ENCODE measurements at places on chromosomes 1 and 21.

DNA sequence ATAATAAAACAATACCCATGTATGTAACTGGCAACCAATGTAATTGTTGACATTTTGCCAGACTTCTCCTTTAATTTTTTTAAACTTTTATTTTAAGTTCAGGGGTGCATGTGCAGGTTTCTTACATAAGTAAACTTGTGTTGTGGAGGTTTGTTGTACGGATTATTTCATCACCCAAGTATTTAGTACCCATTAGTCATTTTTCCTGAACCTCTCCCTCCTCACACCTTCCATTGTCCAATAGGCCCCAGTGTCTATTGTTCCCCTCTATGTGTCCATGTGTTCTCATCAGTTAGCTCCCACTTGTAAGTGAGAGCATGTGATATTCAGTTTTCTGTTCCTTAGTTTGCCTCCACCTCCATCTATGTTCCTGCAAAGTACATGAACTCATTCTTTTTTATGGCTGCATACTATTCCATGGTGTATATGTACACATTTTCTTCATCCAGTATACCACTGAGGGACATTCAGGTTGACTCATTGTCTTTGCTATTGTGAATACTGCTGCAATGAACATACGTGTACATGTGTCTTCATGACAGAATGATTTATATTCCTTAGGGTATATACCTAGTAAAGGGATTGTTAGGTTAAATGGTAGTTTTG is 6.7 kb downstream of the DEPDC1 start:
- DNase-seq: no peak

GRCh38 chr1:234730770-234731568 is 121.0 kb upstream of the IRF2BP2 start:
- no peak for DNase-seq

DNA sequence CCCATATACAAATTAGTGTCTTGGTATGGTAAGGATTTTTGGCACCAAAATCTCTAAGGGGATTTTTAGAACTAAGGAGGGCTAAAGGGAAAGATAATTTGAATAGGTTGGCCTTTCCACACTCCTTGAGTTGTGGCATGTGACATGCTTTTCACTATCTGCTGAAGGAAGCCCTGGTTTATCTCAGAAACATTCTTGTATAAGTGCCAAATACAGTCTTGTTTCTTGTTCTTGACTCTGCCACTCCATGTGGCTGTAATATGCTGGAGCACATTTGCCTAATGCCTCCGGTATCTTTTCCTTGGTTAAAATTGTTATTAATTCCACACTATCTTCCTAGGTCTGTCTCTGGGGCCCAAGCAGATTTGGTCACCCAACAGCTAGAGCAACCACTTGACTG is 457.0 kb downstream of the USP25 start:
- DNase-seq: no peak

GRCh38 chr1:61539720-61540462 is 185.1 kb downstream of the TM2D1 start:
- DNase-seq: no peak

DNA sequence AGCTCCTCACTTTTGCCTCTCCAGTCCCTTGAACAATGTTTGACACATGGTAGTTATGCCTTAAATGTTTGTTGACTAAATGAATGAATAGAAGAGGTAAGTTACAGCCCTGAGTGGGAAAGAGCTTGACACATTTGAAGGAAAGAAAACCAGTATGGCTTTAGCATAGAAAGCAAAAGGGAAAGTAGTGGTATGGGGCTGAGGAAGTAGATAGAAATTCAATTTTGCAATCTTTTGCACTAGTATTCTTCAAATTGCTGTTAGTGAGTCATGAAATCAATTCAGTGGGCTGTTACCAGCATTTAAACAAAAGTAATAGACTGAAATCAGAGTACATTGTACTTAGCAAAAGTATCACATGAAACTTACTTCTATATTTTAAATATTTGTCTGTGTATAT is 21.1 kb downstream of the PLA2G4A start:
- DNase-seq: no peak

- no peak for DNase-seq
Measured at GRCh38 chr1:203183828-203184227, 2.7 kb downstream of the CHI3L1 start.

DNA sequence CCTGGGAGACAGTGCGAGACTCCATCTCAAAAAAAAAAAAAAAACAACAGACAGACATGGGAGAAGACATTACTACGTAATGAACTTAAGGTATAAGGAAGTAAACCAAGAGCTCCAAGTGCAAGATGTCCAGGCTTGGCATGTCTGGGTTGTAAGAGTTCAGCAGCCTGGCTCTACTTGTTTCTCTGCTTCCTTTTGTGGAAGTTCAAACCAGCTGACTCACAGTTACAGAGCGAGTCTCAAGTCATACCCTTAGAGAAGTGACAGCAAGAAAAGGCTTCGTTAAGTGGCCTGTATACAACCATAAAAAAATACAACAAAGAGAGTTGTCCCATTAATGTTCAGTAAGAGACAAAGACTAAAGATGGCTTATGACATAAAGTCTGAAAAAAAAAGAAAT is 1.3 kb downstream of the RIT1 start:
- no peak for DNase-seq

DNA sequence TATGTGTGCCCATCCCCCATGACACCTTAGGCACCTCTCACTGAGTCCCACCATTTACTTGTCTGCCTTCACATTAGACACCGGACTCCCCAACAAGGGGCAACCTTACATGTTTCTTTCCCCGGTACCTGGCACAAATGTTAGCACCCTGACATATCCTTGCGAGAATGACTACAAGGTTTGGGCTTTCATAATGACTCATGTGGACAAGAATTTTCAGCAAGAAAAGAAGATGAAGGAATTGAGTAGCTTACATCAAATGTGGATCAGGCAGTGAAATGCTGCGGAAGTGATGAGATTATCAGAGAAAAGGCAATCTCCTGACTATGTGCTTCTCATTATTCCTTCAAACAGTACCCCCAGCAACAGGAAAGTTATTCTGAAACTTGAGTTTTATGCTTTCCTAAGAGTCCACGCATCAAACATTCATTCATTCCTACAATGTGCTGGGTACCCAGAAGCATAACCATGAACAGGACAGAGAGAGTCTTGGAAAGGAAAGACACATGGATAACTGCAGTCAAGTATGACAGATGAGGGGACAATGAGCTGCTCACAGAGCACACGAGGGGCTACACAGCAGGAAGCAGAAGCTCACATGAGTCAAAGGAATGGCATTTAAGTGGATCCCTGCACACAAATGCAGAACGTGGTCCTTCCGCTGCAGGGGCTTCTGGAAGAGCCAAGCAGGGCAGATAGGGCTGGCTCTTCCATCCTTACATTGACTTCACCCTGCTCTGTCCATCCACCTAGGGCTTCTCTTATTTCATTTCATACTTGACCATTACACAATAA is 112.1 kb downstream of the PCNX2 start:
- DNase-seq: no peak

DNA sequence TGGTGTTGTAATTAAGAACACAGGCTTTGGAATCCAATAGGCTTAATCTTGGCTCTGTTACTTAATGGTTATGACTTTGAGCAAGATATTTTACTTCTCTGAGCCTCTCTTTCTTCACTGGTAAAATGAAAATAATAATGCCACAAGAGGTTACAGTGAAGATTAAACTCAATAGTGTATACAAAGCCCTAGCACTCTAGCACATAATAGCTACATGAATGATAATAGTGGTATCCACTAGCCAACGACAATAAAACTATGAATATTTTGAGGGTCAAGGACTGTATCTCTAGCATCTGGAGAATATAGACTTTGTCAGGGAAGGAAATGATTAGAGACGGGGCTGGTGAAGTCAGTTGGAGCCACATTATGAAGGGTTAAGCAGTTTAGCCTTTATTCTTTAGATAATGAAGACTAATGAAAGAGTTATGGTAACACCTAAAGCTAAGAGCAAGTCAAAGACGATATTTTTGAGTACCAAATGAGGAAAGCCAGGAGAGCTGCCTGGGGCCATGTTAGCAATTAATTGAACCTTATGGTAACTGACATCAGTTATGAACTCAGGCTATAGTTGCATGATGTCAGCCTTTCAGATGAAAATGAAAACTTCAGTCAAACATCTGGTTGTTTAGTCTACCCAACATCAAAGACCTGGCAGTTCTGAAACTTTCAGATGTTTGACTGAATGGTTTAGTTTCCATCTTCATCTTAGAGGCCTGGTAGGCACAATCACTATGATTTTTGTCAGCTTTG is 32.8 kb upstream of the RNF11 start:
- no peak for DNase-seq

DNA sequence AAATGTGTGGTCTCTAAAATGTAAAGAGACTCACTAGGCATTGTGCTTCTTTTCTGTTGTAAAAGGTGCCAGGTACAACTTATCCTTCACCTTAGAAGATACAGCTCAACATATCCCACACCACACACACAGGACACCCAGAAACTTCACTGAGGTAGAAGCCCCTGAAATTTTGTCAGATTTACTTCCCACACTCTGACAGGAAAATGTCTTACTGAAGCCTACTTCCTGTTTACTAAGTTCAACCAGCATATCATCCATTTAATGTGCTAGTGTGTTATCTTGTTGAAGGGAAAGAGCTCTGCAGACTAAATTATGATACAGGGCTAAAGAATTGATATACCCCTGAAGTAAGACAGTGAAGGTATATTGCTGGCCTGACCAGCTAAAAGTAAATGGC is 39.9 kb upstream of the INSL5 start:
- DNase-seq: no peak

DNA sequence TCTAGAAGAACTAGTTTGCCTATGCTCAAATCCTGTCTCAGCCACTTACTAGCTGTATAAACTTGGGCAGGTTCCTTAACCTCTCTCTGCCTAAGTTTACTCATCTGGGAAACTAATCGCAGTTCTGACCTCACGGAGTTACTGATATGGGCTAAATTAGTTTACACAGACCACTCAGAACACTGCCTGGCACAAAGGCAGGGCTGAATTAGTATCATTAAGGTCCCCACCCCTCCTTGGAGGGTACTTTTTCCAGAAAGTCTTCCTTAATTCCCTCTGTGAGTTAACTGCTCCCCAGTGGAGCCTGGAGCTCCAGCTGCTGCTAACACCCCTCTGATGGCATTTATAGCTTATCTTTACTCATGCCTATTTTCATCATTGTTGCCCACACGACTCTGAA is 40.3 kb downstream of the SSBP3 start:
- no peak for DNase-seq

- DNase-seq: no peak
Measured at GRCh38 chr1:244087611-244088010, 36.5 kb downstream of the ZBTB18 start.

- DNase-seq: no peak
Measured at GRCh38 chr1:233334092-233334491, 6.6 kb downstream of the MAP3K21 start.

DNA sequence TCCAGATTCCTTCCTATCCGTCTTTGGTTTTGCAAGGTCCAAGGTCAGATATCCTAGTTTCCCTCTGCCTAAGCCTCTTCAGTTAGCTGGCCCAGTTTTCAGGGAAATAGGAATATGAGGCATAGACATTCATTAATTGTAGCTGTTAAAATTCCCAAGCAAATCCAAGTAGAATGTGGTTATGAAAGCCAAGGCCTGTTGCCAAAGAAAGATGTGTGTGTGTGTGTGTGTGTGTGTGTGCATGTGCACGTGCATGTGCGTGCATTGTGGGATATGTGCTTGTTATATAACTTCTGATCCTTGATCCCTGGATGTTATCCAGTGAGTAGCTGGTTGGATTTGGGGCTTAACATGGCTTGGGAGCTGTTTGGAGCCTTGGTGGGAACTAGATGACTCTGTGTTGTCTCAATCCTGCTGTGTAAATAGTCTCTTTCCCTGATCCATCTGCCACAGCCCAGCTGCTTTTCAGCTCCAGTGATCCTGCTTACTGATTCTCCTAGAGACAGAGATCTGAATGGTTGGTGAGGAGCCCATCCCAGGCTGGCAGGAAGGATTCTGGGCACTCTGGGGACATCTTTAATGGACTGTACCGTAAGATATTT is 70.6 kb upstream of the GCLM start:
- DNase-seq: no peak

DNA sequence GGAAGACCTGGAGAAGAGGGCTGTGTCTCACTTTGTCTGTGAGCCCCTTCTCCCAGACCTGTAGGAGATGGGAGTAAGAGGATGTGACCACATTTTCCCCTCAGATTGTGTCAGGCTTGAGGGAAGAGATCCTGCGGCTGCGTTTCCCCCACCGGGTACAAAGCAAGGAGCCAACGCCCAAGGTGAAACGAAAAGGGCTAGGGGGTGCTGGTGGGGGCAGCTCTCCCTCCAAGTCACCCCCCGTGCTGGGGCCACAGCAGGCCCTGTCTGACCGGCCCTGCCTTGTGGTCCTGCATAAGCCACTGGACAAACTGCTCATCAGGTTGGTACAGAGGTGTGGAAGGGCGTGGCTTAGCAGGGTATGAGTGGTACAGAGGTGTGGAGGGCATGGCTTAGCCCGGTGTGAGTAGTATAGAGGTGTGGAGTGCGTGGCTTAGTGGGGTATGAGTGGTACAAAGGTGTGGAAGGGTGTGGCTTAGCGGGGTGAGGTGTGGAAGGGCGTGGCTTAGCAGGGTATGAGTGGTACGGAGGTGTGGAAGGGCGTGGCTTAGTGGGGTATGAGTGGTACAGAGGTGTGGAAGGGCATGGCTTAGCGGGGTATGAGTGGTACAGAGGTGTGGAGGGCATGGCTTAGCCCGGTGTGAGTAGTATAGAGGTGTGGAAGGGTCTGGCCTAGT is 30.6 kb downstream of the HYI start:
- no peak for DNase-seq

- no peak for DNase-seq
Measured at GRCh38 chr1:21620496-21620895, 48.7 kb downstream of the RAP1GAP start.

DNA sequence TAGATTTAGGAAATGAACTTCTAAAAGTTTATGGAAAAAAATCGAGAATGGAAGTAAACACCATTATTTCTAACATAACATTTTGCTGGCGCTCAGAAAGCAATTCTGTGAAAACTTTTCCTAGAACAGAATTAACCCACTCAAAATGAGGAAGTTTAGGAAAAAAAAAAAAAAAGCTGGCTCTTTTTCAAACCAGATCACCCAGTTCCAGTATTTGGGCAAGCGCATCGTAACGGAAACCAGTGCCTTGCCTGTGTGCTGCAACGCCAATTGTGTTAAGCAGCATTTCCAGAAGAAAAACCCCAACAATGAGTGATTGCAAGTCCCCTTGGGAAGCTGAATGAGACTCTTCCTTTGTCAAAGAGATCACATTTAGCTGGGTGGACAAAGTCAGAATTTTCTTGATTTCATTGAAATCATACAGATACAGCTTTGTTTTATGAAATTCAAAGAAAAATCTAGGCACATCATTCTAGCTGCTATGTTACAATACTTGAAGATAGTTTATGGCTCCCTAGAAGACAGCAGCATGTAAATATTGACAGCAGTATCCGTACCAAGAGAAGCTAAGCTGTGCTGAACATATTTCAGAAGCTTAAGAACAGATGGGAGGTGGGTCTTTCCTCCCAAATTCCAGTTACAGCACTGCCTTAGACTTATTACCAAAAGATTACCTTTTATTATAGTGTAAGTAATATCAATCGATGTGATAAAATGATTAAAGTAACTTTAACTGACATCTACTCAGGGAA is 113.4 kb downstream of the ERG start:
- no peak for DNase-seq
